ENCODE measurements at places on chromosomes 16 and 17.

DNA sequence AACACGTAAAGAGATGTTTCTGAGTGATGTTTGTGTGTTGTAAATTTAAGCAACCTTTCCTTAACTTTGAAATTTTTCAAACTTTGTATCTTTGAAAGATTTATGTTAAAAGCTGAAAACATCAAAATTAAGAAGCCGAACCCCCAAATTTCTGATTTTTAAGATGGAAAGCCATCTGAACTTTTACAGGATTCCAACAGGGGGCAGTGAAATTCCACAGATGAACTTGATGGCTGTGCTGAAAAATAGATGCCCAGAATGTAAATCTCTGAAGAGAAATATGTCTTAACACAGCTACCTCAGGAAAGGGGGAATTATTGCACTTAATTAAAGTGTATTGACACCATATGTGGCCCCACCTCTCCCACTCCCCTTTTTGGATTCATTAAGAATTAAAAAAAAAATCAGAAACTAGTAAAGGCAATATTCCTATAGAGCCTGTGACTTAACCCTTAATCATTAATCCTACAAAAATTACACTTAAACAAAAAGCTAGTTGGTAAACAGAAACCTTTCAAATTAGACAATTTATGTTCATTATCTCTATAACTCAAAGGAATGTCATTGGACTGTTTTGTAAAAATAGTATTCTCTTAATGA is 597.9 kb downstream of the KCNJ2 start:
- no peak overlapping the region for H3K27ac ChIP-seq
- H3K4me1 ChIP-seq: no peaks in the 10 kb centered on the region
- no peaks in the 10 kb centered on the region for H3K27me3 ChIP-seq

- no peaks in the 10 kb centered on the region for H3K36me3 ChIP-seq
- H3K4me3 ChIP-seq: no peak overlapping the region
- no peaks in the 10 kb centered on the region for H3K4me1 ChIP-seq
- H3K27me3 ChIP-seq: no peaks in the 10 kb centered on the region
- no peak for DNase-seq
These were observed 53.5 kb upstream of the CDH8 start for GRCh38 chr16:62089715-62090114.

DNA sequence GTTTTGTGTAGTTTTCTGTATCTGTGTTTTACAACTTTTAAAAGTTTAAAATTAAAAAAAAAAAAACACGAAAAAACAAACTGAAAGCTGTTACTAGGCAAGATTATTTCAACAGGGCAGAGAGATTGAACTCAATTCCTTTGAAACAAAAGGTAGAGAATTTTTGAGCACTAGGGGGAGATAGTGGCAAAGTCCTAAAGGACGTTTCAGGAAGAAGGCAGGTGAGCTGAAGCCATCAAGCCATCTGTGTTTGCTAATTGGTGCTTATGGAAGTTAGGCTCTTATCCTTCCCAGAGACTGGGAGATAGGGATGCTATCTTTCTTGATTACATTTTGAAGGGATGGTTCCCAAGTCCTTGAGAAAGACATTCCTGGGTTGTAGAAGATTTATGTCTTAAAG is 70.6 kb upstream of the CLEC3A start:
- H3K27ac ChIP-seq: no peak overlapping the region
- peaks cover 4% of the 10 kb centered on the region for H3K4me1 ChIP-seq
- H3K4me3 ChIP-seq: no peak overlapping the region
- DNase-seq: peak; percentile 49

DNA sequence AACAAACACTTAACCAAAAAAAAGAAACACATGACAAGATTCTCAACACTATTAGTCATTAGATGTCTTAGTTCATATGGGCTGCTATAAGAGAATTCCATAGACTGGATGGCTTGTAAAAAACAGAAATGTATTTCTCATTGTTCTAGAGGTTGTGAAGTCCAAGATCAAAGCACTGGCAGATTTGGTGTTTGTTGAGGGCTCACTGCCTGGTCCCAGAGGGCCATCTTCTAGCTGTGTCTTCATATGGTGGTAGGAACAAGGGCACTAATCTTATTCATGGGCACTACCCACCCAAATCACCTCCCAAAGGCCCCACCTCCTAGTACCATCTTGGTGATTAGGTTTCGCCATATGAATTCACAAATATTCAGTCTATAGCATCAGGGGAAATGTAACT is 162.5 kb upstream of the SDK2 start:
- no peaks in the 10 kb centered on the region for H3K27me3 ChIP-seq
- H3K36me3 ChIP-seq: no peaks in the 10 kb centered on the region
- H3K4me1 ChIP-seq: no peaks in the 10 kb centered on the region
- DNase-seq: no peak

- DNase-seq: no peak
- H3K4me1 ChIP-seq: peaks cover 9% of the 10 kb centered on the region
- no peak overlapping the region for H3K27ac ChIP-seq
- H3K27me3 ChIP-seq: no peaks in the 10 kb centered on the region
- H3K4me3 ChIP-seq: no peak overlapping the region
These were observed 68.2 kb downstream of the RAB11FIP4 start for GRCh38 chr17:31459716-31460115.

- H3K4me3 ChIP-seq: no peak overlapping the region
- H3K36me3 ChIP-seq: no peaks in the 10 kb centered on the region
- H3K4me1 ChIP-seq: peaks cover 37% of the 10 kb centered on the region
- no peak for DNase-seq
- H3K27me3 ChIP-seq: no peaks in the 10 kb centered on the region
These were observed 146.6 kb downstream of the IRF8 start for GRCh38 chr16:86045591-86045971.

DNA sequence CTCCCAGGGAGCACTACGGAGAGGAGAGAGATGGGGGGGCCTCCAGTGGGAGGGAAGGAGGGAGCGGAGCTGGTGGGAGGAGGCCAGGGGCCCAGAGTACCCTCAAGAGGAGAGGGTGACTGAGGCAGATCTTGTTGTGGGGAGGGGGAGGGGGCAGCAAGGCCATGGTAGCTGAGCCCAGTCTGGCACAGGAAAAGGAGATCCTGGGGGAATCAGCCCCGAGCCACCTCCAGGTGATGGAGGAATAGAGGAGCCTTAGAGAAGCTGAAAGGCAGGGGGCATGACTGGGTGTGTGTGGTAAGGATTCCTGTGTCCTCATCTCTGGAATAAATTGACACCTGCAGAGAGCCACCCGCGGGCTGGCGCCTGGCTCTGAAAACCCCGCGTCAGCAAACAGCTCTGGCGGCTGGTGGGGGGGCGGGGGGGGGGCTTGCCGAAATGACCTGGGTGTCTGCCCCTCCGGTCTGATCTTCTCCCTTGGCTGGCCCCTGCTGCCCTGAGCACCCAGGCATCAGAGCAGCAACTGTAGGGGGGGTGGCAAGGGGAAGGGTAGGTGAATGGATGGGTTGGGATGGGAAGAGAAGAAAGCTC is 1.3 kb upstream of the NLGN2 start:
- no peak for DNase-seq
- no peaks in the 10 kb centered on the region for H3K36me3 ChIP-seq
- no peak overlapping the region for H3K4me3 ChIP-seq
- no peak overlapping the region for H3K27ac ChIP-seq
- peaks cover 11% of the 10 kb centered on the region for H3K4me1 ChIP-seq

GRCh38 chr16:57341062-57341440 is 17.5 kb upstream of the CCL22 start:
- no peaks in the 10 kb centered on the region for H3K27me3 ChIP-seq
- H3K4me1 ChIP-seq: no peaks in the 10 kb centered on the region
- no peak overlapping the region for H3K27ac ChIP-seq
- H3K4me3 ChIP-seq: no peak overlapping the region
- DNase-seq: no peak

- H3K4me3 ChIP-seq: no peak overlapping the region
- H3K36me3 ChIP-seq: peaks cover 4% of the 10 kb centered on the region
- no peaks in the 10 kb centered on the region for H3K27me3 ChIP-seq
- DNase-seq: no peak
- no peak overlapping the region for H3K27ac ChIP-seq
These were observed 24.7 kb upstream of the ICAM2 start for GRCh38 chr17:64045176-64045575.

DNA sequence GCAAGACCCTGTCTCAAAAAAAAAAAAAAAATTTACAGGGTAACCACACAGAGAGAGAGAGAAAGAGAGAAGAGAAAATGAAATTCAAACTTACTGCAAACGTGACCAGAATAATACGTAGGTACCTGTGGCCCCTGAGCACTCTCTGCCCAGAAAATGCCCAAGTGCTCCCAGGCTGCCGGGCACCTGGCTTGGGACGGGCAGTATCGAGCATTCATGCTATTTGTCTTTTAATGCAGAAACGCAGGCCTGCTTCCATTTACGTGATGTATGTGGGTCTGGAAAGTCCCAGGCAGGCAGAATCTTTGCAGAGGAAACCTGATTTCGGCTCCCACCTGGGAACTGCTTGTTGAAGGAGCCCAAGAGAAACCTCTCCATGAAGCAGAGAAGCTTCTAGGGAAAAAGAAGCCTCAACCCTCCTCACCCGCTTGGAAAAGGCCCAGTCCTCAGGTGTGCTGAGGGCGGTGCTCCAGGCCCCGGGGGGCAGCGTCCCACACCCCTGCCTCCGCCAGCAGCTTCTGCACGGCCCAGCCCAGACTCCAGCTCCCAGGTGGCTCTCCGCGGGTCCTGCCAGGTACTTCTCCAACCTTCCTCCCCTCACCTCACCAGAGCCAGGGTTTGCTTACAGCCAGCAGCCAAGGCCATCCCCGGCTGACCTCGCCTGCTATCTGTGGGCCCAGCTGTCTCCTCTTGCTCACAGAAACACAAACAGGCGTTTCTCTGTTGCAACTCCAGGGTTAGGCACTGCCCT is 14.0 kb downstream of the RPH3AL start:
- no peaks in the 10 kb centered on the region for H3K27me3 ChIP-seq
- H3K4me1 ChIP-seq: peaks cover 60% of the 10 kb centered on the region
- no peak for DNase-seq
- no peak overlapping the region for H3K4me3 ChIP-seq
- no peak overlapping the region for H3K27ac ChIP-seq

DNA sequence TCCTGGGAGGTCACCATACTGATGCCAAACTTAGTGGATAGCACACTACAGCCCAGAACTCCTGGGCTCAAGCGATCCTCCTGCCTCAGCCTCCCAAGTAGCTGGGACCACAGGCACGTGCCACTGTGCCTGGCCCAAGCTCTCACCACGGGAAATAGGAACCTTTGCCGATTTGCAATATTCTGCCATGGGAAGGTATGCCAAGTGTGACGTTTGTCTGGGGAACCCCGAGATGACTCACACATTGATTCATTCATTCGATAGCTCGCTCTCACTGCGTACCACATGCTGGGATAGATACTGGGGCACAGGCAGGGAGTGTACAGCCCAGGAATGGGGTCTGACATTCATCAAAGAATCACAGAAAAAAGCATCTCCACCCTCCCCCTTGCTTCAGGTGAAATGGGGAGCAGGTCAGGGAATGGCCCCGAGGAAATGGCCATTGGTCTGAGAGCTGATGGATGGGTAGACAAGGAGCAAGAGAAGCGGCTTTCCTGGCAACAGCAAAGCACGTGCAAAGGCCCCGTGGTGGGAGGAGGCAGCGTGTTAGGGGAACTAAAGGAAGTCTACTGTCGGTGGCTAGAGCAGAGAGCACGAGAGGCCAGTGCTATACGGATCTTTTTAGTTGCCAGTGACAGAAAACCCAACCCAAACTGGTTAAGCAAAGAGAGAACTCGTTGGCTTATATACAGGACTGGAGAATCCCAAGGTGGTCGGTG is 44.1 kb downstream of the DNAH17 start:
- no peak overlapping the region for H3K27ac ChIP-seq
- no peaks in the 10 kb centered on the region for H3K4me1 ChIP-seq
- H3K27me3 ChIP-seq: no peaks in the 10 kb centered on the region
- no peak for DNase-seq
- no peaks in the 10 kb centered on the region for H3K36me3 ChIP-seq
- no peak overlapping the region for H3K4me3 ChIP-seq

GRCh38 chr16:86961171-86961601 is 356.0 kb downstream of the C16orf95 start:
- peak; percentile 51 for DNase-seq
- no peaks in the 10 kb centered on the region for H3K36me3 ChIP-seq
- peaks cover 9% of the 10 kb centered on the region for H3K4me1 ChIP-seq
- H3K27me3 ChIP-seq: no peaks in the 10 kb centered on the region
- no peak overlapping the region for H3K4me3 ChIP-seq
- no peak overlapping the region for H3K27ac ChIP-seq

DNA sequence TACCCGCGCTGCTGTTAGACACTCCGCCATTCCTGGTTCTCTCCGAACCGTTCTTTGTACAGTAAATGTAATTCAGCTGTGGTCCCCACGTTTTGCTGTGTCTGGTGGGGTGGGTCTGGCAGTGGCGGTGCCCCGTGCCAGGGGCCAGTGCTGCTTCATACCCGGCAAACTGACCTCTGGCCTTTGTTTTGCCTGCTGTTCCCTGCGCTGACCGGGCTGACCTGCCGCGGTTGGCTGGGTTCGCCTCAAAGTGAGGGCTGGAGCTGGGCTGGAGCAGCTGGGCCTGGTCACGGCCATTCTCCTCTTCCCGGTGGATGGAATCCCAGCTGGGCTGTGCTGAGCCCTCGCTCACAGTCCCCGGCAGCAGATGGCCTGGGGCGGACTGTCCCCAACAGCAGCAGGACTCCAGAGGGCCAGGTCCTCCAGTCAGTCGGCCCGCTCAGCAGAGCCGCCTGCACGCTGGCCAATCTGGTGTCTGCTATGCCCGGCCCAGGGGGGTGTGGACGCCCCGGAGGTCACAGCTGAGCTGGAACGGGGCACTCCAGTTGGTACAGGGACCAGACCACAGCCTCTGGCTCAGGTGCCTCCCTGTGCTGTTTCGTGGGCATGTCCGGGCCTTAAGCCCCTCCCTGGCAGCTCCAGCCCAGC is 1.5 kb upstream of the WFIKKN1 start:
- peaks cover 12% of the 10 kb centered on the region for H3K36me3 ChIP-seq
- H3K27ac ChIP-seq: peak overlapping the region; percentile 95
- no peak for DNase-seq
- peaks cover 24% of the 10 kb centered on the region for H3K4me1 ChIP-seq
- H3K4me3 ChIP-seq: no peak overlapping the region

DNA sequence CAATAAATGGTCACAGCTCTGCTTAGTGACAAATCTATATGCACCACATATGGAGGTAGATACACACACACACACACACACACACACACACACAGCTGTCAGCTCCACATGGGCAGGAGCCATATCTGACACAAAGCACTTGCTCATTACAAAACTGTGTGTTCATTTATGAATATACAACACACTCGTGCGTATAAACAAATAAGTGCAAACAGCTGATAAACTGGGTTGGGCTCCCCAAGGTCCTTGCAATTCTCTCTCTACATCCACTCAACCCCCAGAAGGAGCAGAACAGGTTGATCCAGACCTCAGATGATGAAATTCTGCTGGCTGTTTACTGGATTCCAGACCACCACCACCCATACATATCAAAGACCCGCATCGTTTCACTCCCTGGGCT is 140.7 kb downstream of the XYLT1 start:
- no peak for DNase-seq
- peaks cover 7% of the 10 kb centered on the region for H3K4me1 ChIP-seq
- no peaks in the 10 kb centered on the region for H3K36me3 ChIP-seq
- H3K27ac ChIP-seq: no peak overlapping the region
- no peak overlapping the region for H3K4me3 ChIP-seq
- H3K27me3 ChIP-seq: no peaks in the 10 kb centered on the region

GRCh38 chr17:71494062-71494855 is 626.6 kb upstream of the SOX9 start:
- no peak overlapping the region for H3K4me3 ChIP-seq
- H3K36me3 ChIP-seq: no peaks in the 10 kb centered on the region
- H3K4me1 ChIP-seq: no peaks in the 10 kb centered on the region

Data from cardiac muscle cell (in vitro differentiated cells and primary cell).